Esophagus squamous epithelium (tissue), 5 donors: ENCODE measurements at places on chromosomes 1 and 21. TPM values are rescaled to one million over a fixed set of nuclear protein-coding genes. Genes with fewer than 3 reads are reported as not detected.

- DNase-seq = no peak
These were observed 2.4 kb upstream of the CYP4X1 start for GRCh38 chr1:47021070-47021469.

- DNase-seq = no peak
These were observed 8.7 kb upstream of the CAPN2 start for GRCh38 chr1:223703668-223704013.

DNA sequence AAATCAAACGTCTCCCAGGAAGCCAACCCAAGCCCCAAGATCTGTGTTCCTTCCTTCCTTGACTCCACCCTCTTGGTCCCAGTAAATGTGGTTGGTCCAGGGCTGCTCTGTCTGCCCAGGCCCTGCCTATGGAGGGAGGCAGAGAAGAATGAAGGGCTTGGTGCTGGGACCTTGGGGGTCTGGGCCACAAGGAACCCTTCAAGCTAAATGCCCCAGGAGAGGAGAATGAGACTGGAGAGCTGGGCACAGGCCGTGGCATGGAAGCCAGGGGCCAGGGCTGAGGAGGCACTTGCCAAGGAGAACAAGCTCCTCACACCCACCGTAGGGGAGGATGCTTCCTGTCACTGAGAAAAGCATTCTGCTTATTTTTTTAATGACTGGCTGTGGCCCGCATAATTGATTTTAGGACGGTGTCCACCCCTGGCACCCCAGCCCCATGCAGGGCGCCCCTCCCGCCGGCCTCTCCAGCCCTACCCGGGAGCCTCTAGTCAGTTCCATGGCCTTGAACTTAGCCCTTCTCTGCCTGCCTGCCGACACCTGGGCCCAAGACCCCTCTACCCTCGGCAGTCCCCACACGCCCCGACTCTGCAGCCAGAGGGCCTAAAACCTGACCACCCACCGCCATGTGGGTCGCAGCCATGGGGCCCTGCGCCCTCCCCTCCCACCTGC lies 889 bp downstream of the CLEC20A start:
- no peak for DNase-seq

- DNase-seq = no peak
These were observed 90.2 kb upstream of the LPGAT1 start for GRCh38 chr1:211920602-211921226.

The CNR2 gene
- total RNA-seq = under 0.01 TPM

The SMPDL3B gene
- total RNA-seq = 0.79 TPM

The ARMH1 gene
- 1.3 TPM for total RNA-seq

The GPR61 gene
- not detected for total RNA-seq
